ENCODE measurements at places on chromosomes 6 and 20.

DNA sequence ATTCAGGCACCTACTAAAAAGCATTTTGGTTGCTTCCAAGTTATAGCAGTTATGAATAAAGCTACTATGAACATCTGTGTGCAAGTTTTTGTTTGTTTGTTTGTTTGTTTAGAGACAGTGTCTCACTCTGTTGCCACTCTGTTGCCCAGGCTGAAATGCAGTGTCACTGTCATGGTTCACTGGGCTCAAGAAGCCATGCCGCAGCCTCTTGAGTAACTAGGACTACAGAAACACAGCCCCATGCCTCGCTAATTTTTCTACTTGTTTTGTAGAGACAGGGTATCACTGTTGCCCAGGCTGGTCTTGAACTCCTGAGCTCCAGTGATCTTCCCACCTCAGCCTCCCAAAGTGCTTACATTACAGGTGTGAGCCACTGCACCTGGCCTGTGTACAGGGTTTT, 795.9 kb downstream of the EPHA7 start:
- no peak for DNase-seq

DNA sequence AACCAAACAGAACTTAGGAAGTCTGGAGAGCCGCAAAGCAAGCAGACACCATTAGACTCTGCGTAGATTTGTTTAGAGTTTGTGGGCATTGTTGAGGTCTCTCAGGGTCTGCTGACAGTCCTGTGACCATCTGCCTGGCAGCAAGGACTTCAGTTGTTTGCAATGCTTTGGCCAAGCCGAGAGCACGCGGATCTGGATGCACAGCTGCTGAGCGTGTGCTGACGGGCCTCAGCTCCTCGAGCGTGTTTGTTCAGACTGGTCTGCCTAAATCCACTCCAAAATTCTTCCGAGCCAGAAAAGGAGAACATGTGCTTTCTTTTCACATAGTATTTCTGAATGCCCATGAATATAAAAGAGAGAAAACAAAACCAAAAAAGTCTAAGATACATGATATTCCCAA, 159.0 kb downstream of the ZNF217 start:
- no peak for DNase-seq

- no peak for DNase-seq
Measured at GRCh38 chr6:109772883-109773431, 81.9 kb downstream of the FIG4 start.

DNA sequence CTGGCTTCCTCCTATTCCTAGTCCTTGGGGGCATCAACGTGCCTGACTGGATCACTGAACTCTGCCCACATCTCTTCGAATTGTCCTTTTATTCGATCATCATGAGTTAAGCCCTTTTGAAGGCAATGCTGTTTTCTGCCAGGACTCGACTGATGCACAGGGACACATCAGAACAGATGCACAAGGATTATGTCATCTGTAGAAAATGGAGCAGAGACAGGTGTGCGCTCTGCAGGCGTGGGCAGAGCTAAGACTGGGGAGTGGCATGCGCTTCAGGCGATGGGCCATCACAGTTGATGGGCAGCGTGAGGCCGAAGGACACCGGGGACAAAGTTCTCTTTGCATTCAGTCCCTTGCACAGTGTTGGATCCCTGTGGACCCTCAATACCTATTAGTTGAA, 13.1 kb downstream of the GABRR1 start:
- DNase-seq, result no peak

DNA sequence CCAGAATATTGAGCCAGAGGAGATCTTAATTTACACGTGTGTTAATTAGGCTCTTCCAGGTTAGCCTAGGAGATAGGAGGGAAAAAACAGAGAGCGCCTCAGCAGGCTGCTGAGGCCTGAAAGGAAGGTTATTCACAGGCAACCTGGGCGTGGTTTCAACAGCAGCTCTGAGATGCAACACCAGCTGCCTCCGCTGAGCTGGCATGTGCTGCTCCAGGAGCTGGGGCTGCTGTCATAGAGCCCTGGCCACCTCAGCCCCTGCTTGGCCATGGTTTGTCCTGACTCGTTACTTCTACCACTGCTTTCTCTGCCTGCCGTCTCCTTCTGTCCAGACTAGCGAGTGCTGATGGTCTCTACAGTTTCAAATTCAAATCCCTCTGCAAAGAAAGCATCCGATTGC, 32.4 kb upstream of the RPP40 start:
- DNase-seq, result no peak

GRCh38 chr6:121157906-121158305, 176.4 kb downstream of the TBC1D32 start:
- DNase-seq, result no peak

GRCh38 chr20:13552061-13552460, 86.7 kb downstream of the TASP1 start:
- no peak for DNase-seq

GRCh38 chr6:113630738-113631535, 226.2 kb upstream of the MARCKS start:
- DNase-seq, result no peak

- DNase-seq, result no peak
Measured at GRCh38 chr6:135105710-135106109, 51.1 kb upstream of the HBS1L start.

- DNase-seq, result no peak
Measured at GRCh38 chr6:91486200-91486599, 899.3 kb upstream of the MAP3K7 start.

DNA sequence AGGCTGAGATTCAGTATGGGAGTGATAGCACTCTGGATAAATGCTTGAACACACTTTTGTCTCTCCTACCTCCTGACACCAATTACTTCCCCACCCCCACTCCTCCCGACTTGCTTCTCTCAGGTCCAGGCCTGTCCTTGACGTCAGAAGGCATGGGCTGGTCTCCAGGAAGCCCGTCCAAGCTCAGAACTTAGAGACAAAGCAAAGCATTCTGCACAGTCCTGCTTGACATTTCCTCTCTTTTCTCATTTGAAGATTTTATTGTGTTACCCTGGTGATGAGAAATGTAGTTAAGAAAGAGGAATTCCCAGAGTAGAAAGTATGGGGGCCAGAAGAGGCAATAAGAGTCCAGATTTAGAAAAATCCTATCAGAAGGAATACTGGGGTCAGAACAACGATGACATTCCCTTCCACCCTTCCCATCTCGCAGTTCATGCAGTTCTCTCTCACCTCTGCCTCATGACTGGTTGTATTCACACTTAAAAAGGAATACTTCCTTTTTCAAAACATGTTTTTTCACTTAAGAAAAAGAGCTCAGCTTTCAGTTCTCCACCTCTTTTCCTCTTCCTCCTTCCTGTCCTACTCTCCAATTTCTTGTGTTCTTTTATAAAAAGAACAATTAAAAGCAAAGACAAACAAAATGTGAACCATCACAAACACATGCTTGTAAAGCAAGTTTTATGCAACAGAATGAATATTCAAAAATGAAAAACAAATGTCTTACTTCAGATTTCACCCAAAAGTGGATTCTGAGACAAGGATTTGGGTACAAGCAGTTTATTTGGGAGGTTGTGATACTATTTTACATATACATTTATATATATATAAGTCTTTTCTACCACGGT, 18.5 kb upstream of the FAM184A start:
- no peak for DNase-seq

GRCh38 chr6:84258866-84259265, 31.4 kb upstream of the CEP162 start:
- DNase-seq, result no peak

GRCh38 chr6:25788305-25788922, 33.9 kb downstream of the SLC17A4 start:
- DNase-seq, result no peak

GRCh38 chr6:139568151-139568955, 193.9 kb upstream of the CITED2 start:
- no peak for DNase-seq

DNA sequence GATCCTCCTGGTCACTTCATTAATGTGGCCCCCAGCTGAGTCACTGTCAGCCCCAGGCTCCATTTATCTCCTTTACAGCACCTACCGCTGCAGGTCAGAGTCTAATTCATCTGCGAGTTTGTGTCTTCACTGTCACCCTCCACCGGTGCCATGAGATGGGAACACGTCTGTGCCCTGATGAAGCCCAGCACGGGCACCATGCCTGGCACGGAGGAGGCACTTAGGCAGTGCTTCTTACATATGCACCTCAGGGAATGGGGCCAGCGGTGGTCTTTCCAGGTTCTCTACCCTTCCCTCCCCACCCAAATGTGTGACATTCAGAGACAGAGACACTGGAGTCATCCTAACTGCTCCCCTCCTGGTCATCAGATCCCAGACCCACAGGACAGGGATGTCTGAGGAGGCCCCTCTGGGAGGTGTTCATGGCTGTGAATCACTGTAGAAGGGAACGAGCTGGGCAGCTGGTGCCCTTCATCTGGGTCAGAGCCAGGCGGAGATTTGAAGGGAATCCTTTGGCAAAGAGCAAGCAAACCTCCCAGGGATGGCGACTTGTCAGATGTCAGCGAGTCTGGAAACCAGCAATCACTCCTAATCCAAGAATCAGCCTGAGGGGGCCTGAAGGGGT, 364.6 kb downstream of the PREX1 start:
- DNase-seq, result no peak

DNA sequence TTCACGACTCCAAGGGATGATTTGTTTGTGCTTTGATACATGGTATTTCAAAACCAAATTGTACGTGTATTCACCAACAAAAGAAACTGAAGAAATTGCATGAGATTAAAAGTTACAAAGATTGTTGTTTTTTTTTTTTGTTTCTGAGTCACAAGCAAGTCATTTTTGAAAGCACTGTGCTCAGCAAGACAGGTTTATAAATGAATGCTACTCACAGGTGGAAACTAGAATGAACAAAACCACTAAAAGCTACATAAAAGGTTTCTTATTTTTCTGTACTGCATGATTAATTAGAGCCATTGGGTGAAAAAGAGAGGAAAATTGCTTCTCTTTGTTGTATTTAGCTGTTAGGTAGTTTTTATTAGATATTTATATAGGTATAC, 90.2 kb upstream of the RIPOR2 start:
- no peak for DNase-seq

DNA sequence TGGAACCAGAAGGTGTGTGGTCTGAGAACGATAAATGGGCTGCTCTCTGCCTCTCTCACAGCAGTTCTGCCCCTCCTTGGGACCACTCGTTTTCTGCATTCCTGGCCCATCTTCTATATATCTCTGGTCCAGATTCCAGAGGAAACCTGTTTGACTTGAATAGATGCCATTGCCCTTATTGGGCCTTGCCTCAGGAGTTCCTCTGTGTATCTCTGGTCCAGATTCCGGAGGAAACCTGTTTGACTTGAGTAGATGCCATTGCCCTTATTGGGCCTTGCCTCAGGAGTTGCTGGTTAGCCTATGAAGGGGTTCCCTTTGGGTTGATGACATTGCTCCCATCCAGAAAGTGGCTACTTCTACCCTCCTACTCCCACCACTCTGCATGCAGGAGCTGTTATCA, 189.4 kb downstream of the SLC16A10 start:
- DNase-seq, result no peak

DNA sequence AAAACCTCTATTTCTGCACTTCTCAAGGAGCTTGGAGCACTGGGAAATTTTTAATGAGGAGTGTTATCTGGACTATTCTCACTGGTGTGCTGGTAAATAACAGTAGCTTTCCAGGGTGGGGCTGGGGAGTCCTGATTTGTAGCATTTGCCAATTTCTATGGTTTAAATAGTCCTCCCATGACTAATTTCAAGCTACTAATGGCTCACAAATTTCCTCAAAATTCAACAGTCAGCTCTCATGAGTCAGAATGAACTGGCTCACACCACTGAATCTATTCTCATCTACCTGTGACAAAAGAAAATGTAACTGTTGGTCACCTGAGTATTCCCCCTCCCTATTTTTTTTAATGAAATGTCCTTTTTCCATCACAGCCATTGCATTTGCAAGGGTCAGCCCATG, 449.6 kb downstream of the KIF16B start:
- no peak for DNase-seq

DNA sequence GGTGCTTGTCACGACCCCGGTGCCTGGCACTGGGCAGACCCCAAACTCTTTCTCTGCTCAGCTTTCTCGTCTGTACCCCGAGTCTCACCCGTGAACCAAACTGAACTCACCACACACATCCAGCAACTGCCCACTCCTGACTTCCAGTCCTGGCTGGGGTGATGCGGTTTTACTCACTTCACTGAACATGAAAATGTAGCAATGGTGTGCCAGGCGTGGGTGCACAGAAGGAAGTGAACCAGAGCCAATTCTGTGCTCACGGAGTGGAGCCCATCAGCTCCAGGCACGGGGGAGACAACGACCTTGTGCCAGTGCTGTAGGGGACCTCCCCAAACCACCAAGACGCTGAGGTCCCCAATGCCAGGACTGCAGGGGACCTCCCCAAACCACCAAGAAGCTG, 78.7 kb upstream of the AFDN start:
- no peak for DNase-seq

- DNase-seq, result no peak
Measured at GRCh38 chr6:82078286-82078908, 169.1 kb downstream of the IBTK start.

GRCh38 chr6:121890307-121890910, 455.0 kb downstream of the GJA1 start:
- DNase-seq, result no peak

DNA sequence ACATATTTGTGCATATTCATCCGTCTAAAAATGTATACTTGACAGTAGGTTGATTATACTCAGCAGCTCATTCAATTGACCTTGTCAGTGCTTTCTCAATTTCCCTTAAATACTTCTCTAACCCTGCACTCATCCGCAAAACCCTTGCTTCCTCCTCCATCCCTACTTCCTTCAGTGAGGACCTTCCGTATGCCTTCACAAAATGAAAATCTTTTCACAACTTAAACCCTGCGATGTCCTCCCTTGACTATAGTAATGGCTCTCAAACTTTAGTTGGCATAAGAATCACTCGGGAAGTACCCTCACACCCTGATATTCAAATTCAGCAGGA, 5.2 kb downstream of the MBOAT1 start:
- no peak for DNase-seq

GRCh38 chr20:59175861-59176260, 12.2 kb downstream of the ZNF831 start:
- no peak for DNase-seq

DNA sequence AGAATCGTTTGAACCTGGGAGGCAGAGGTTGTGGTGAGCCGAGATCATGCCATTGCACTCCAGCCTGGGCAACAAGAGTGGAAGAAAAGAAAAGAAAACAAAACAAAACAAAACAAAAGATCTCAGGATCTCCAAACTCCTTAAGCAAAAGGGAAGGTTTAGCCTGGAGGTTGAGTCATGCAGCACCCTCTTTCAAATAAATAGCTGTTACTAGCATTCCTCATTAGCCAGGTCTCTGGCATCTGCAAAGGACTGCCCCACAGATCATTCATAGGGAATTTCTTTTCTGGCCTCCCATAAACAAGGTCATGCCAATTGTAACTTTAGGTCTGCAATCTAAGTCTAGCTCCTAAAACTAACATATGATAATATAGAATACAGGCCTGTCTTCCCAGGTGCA, 37.2 kb downstream of the EDN1 start:
- DNase-seq, result no peak

- DNase-seq, result no peak
Measured at GRCh38 chr20:5150226-5151076, 23.6 kb downstream of the CDS2 start.

Measured in NCI-H187 treated with DMSO at 0.1 percent for 48 hours (cell line).